Right lung (tissue), 10 donors: ENCODE measurements at places on chromosomes 7 and 10. TPM values are rescaled to one million over a fixed set of nuclear protein-coding genes. Genes with fewer than 3 reads are reported as not detected.

DNA sequence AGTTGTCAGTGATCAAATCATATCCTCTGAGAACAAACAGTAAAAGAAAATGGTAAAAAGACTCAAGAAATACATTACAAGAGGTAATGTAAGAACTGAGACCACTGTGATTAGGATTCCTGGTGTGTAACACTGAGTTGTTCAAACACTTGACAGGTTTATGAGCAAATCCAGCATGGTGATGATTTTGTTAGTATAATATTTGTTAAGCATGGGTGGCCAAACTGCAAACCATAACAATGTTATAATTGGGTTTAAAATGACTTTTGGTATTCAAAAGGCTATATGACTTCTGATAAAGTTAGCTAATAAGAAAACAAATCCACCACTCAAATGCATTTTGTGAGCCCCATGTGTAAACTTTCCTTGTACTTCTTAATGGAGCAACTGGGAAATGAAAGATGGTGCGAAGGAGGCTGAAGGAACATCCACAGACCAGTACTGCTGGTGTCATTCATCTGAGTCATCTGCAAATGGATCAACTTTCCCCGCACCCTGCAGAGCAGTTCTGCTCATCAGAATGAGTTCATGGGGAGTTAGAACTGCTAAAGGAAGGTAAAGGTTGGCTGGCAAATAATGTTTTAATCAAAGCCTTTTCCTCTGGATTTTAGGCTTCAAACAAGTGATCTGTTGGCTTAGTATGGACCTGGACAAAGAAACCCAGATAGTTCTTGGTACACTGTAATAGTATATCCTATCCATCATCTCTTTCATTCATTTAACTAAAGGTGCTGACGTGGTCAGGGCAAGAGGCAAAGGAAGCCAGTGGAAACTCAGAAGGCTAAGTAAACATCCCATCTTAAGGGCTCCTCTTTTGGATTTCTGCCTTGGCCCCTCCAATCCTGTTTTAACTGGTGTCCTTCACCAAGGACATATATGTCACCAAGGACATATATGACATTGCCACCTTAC, 45.0 kb downstream of the AFAP1L2 start:
- no peak for DNase-seq

DNA sequence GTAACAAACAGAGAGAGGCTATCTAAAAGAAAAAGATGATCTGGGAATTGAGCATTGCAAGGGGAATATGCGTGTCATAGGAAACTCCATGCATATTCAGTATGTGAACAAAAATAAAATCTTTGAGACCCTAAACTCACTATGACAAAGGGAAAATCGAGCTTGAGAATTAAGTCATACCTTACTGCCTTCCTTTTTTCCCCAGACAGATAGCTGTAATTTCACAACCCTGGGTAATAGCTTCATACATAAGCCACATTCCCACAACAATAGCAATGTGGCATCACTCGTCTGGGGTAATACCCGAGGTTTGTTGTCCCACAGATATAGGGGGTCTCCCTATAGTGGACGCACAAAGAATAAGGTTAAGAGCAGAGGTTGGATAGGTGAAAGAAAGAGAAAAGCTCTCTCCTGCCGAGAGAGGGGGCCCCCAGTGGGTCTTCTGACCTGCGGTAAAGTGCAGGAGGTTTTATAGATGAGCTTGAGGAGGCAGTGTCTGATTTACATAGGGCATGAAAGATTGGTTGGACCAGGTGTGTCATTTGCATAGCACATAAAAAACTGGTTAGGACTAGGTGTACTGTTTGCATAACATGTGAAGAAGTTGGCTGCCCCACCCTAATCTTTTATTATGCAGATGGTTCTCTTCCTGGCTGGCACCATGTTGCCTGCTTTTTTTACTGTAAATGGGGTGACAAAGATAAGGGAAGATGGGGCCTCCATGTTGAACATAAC, 11.6 kb downstream of the CYP3A43 start:
- DNase-seq: no peak

- no peak for DNase-seq
Observed at GRCh38 chr7:17227766-17228490, 70.5 kb upstream of the AHR start.

GRCh38 chr7:128961030-128961659, 23.4 kb downstream of the IRF5 start:
- DNase-seq: no peak

GRCh38 chr10:131129544-131129943, 182.0 kb downstream of the TCERG1L start:
- DNase-seq: no peak

- no peak for DNase-seq
Observed at GRCh38 chr10:123297175-123297574, 143.0 kb downstream of the BUB3 start.

DNA sequence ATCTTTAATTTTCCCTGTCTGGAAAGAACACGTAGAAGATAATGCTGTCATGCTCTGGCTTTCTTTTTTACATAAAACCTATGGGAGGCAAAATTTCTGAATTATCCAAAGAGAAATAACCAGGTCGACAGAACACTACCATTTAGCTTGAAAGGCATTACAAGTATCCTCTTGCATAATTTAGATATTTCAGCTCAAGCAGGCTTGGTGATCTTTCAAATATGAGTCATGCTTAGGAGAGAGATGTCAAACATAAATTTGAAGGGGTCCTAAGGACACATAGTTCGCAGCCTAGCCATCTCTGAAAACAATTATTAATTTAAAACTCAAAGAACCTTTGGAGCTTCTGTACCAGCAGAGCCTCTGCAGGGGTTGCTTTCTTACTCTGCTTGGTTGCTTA, 100.9 kb downstream of the FAS start:
- no peak for DNase-seq

- no peak for DNase-seq
Observed at GRCh38 chr7:35776686-35777085, 24.2 kb upstream of the SEPTIN7 start.

Gene NPC1L1
- 0.42 TPM for polyA plus RNA-seq

Gene CREM
- 41.1 TPM for polyA plus RNA-seq

Gene DKK1
- polyA plus RNA-seq: 2.5 TPM

Gene C10orf67
- 0.64 TPM for polyA plus RNA-seq
